ENCODE measurements at places on chromosomes 12 and 14.
A peak's percentile ranks its signal among the peaks of the same experiment; 100 is the strongest.

- peak; percentile 57 for DNase-seq
Measured at GRCh38 chr12:94208622-94208966, 60.2 kb downstream of the PLXNC1 start.

DNA sequence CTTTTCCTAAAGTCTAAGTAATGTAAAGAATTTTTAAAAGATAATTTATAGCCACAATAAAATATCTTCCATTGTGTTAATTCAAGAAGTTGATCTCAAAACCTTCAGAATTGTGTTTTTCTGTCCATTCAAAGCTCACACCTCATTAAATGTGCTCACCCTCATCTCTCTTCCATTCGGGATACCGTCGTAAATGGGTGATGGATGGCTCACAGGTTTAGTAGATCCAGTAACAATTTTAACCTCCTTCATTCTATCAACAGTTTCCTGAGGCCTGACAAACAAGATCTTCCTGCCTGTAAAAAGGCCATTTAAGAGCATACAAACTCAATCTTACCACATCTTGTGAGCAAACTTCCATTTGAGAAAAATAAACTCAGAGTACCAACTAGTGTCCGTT, 9.4 kb upstream of the FLRT2 start:
- DNase-seq = no peak

DNA sequence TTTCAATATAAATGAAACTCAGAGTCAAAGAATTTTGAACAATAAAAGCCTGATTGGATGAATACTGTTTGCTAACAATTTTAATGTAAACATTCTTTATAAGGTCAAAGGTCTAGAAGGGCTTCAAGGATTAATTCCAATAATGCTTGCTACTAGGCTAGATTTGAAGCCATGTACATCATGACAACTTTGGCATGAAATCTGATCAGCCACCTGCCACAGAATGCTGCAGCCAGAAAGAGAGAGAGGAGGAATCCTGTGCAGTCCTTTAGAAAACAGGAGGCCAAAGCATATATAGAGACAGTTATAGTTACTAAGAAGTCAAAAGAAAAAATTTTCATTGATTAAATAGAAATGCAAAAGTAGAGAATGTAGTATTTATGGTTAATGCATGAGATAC, 47.1 kb downstream of the ABCD2 start:
- no peak for DNase-seq

- no peak for DNase-seq
Measured at GRCh38 chr12:77299001-77299400, 233.6 kb upstream of the E2F7 start.

- DNase-seq = no peak
Measured at GRCh38 chr12:85156569-85156968, 120.4 kb downstream of the LRRIQ1 start.

DNA sequence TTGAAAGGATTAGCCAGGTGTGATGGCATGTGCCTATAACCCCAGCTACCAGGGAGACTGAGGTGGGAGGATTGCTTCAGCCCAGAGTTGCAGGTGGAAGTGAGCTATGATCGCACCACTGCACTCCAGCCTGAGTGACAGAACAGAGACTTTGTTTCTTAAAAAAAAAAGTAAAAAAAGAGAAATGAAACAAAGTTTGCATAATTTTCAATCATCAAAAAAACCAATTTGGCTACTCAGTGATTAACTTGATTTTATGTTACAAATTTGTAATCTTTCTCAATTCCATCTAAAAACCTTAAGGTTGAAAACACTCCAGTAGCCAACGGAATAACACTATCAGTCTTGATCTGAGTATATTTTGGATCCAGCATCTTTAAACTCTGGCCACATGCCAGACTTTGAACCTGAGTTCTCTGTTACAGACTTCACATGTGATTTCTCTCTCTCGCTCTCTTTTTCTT, 12.6 kb upstream of the DENND5B start:
- DNase-seq = no peak
